HuH-7 (cell line): ENCODE measurements at places on chromosomes 12 and 14.

DNA sequence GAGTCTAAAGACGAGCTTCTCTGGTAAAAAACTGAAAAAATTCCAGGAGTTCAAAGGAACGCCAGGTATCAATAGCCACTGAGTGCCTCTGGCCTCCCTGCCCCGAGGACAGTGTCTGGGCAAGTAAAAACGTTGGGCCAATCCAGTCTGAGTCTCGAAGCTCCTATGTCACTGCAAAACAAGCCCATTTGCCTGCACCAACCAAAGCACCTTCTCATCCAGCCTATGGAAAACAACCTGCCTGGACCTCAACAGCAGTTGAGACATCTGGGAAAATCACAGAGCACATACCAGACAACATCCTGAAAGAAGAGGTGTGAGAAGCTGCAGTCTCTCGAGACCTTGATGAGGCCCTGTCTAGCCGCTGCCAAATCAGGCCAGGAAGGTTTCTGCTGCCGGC lies 56.6 kb downstream of the RNF34 start:
- no peak for DNase-seq

DNA sequence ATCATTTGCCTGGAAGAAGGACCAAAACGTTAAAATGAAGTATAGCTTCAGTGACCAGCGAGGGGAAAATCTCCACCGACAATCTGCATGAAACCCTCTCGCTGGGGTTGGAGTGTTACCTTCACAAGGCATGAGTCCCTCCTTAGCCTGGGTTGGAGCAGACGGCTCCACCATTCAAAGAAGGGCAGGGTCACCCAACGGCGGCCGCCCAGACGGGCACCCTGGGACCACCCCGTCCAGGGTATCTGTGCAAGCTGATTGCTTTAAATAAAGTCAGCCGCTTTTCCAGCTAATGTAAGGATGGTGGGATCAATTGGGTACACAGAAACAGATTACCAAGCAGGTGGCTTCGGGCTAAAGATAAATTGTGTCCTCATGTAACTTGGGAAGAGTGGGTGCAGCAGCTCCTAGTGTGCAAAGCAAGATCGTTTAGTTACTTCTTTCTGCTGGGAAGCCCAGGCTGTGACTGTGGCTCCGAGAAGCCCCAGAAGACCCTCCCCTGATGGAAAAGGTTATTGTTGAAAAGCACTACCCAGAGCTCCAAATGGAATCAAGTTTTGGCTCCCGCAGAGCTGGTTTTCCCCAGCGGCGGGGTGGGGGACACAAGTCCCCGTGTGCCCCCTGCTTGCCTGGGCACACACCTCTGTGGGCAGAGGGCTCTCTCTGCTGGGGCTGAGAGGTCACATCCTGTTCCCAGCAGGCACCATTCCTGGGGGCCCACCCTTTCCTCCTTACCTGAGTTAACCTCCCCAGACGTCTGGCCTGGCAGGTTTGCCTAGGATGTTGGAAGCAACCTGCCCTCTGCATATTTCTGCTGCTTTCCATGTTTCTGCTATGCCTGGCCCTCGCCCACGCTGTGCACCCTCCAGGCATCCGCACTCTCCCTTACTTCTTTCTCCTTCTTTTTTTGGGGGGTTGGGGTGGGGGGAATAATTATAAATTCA lies 318.6 kb upstream of the DIO3 start:
- DNase-seq: no peak

DNA sequence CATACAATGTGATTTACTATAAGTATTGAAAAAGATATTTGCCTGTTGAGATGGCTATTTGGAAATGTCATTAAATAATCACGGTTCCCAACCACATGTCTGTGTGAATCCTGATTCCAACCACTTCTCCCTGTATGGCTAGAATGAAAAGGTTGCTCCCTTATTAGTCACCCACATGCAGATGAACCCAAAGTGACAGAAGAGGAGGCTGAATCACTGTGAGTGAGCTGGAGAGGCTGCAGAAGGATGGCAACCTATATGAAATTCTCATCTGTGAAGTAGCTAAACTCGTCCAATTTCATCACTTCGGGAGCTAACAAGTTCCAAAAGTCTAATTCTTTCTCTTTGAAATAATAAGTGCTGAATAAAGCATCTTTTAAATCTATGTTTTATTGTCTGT lies 300.5 kb downstream of the PRKD1 start:
- DNase-seq: no peak

DNA sequence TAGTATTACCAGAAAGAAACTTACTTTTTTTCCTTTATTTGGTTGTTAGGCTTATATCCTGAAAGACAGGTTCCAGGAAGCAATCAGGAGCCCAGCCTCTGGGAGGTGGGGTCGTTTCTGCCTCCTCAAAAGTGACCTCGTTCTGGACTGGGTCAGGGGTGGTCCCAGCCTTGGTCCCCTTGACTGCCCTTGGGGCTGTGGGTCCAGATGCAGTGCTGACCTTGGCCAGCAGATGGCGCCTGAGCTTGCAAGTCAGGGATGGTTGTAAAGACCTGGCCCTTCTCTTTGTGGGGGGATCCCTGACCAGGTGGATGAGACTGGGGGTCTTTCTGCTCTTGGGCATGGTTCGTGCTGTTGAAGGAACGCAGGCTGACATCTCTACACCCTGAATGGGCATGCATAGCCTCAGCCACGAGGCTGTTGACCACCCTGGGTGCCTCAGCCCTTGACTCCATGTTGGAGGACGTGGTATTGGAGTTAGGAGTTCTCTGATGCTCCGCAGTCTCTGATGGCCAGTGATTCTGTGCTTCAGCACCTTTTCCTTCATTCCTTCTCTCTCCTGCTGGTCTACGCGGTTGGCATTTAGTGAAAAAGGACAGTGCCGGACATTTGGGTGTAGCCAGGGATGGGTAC lies 62.4 kb downstream of the ADCK1 start:
- DNase-seq: peak; percentile 76

DNA sequence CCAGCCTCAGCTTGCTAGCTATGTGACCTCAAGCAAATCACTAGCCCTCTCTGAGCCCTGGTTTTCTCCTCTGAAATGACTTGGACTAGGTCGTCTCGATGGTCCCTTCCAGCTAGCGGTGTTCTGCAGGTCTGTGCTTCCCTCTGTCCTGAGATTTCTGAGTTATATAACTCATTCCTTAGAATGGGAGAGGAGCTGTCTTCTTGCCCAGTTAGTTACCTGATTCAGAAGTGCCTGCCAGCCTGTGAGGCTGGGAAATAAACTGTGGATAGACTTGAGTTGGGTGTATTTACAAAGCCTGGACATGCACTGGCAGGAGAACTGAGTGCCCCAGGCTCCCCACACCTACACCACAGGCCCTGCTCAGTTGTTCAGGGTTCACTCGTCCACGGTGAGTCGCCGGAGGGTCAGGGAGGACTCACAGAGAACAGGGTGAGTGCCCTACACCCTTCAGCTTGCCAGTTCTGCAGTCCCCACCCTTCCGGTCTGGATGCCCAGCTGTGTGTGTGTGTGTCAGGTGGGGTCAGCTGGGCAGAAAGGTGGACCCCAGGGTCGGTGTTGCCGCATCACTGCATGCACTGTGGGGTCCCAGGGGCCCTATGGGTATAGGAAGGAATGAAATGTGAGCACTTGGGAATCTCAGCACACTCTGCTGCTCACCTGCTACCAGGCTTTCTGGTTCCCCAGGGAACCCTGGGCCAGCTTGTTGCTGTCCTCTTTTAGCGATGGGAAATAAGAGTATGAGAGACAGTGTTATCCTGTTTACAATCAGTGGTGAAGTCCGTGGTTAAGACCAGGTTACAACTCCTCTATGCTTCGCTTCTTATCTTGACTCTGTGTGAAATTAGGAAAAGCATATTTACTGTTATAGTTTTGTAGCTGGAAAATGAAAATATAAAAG lies 348.2 kb downstream of the DPF3 start:
- DNase-seq: no peak

GRCh38 chr12:50338920-50339645 lies 55.8 kb upstream of the LIMA1 start:
- DNase-seq: no peak

DNA sequence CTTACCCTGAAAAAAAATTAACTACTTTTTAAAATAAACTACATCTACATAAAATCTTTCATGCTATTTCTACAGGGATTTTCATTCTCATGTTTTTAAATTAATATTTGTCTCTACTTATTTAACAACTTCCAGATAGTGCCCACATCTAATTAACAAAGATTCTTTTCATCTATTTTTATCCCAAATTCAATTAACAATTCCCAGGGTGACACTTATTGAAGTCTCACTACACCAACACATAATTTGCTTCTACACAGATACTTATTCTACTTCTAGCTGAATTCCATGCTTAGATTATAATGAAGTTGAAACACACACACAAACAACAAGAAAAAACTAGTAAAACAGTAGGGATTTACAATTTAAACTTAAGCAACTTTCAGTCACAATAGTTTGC lies 336.6 kb downstream of the ACSS3 start:
- no peak for DNase-seq

DNA sequence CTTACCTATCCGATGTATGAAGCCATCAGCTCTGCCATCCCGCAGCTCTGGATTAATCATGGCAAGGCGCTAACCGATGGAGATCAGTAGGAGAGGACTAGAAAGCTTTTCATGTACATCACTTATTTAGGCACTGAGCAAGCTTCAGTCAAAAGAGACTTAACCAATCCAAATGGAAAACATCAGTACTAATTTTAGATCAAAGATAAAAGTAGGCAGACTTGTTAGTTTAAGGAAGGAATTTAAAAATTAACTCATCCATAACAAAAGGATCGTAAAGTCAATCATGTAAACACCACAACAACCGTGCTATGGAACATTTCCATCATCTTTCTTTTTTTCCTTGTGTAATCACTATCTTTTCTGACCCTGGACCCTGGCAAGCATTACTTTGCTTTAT lies at the start of gene CLEC2A:
Gene CLEC2A (minus strand): TSS at position 101 of the 400 bp plus-strand sequence. CDS start 41 bp downstream, at position 60.
- no peak for DNase-seq

GRCh38 chr14:26598672-26599131 lies 869 bp upstream of the NOVA1 start:
- no peak for DNase-seq

- DNase-seq: no peak
Measured at GRCh38 chr12:84336231-84336630, 576.4 kb downstream of the SLC6A15 start.

- no peak for DNase-seq
Measured at GRCh38 chr12:83477696-83478095, 791.0 kb downstream of the TMTC2 start.

- DNase-seq: no peak
Measured at GRCh38 chr12:128792398-128792797, 31.4 kb downstream of the SLC15A4 start.

DNA sequence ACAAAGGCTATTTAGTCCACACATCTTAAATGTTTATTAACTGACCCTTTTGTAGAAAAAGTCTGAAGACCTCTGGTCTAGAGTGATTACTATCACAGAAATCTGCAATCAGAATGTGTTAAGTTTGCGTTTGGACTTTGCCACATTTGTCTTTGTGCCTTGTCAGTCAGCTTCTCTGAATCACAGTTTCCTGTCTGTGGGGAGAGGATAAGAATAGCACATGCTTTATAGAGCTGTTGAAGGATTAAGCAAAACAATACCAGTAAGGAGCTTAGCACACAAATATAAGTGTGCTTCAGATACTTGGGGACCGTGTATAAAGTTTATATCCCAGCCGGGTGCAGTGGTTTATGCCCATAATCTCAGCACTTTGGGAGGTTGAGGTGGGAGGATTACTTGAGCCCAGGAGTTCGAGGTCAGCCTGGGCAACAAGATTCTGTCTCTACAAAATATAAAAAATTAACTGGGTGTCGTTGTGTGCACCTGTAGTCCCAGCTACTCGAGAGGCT lies 63.0 kb upstream of the BTG1 start:
- no peak for DNase-seq

DNA sequence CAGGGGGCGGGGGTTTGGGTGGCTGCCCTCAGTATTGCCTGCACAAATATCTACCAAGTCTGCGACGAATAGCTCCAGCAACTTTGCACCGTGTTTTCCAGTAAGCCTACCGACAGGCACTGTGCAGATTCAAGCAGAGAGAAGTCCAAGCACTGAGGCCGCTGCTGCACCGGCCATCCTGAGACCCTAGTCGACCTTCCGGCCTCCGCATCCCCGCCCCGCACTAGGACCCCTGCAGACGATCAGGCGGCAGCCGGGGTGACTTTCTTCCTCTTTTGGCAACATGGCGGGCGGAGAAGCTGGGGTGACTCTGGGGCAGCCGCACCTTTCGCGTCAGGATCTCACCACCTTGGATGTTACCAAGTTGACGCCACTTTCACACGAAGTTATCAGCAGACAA lies at the start of gene EIF2S3B:
Gene EIF2S3B (plus strand): TSS at position 271 of the 400 bp plus-strand sequence. CDS start 13 bp downstream, at position 284.
- peak; percentile 52 for DNase-seq

DNA sequence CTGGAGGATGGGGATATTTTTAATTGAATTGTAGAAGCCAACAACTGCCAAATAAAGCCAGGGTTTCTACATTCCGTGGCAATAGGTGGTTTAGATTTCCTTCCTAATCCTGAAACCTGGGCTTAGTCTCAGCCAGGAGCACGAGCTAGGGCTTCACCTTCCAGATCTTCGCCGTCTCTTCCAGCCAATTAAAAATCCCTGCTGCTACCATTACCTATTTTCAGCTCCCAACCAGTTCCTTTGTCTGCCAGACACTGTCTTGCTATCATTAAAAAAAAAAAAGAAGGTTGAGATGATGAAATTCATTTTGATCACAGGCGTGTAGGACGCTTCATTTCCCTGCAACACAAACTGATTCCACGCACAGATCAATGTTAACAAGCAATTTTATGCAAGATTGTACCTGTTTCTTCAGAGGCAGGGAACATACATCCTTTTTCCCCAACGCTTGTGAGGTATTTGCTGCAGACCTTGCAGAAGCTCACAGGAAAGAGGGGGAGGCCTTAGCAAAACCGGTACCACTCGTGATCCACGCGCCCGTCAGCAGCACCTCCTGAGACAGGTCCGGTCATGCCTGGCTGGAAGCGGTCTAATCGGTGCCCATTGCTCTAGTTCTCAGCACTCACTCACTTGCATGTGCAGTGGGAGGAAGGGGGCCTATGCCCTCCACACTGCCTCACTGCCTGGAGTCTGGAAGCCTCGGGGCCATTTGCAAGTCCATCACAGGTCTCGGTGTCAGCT lies 65.1 kb downstream of the SLC6A12 start:
- DNase-seq: no peak

- no peak for DNase-seq
Measured at GRCh38 chr14:98928418-98928817, 343.6 kb downstream of the BCL11B start.

- DNase-seq: no peak
Measured at GRCh38 chr14:62314221-62314620, 552.0 kb downstream of the SNAPC1 start.

- no peak for DNase-seq
Measured at GRCh38 chr14:103386713-103387329, 1.6 kb downstream of the MARK3 start.

- DNase-seq: no peak
Measured at GRCh38 chr14:44873536-44873935, 88.2 kb downstream of the KLHL28 start.

DNA sequence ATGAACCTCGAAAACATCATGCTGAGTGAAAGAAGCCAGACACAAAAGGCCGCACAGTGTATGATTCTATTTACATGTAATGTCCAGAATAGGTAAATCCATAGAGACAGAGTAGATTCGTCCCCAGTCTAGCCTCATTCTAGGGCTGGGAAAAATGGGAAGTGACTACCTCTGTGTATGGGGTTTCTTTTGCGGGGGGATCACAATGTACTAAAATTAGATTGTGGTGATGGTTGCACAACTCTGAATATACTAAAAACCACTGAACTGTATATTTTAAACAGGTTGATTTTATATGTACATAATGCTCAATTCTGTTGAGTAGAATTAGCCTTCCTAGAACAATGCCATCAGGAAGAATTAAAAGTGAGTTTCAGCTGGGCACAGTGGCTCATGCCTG lies 6.3 kb upstream of the RILPL2 start:
- DNase-seq: no peak

GRCh38 chr12:64387197-64387816 lies 3.3 kb downstream of the C12orf56 start:
- DNase-seq: no peak

- DNase-seq: peak; percentile 34
Measured at GRCh38 chr12:88577537-88577936, 2.7 kb downstream of the KITLG start.
